ENCODE measurements at places on chromosomes 6 and 20.

- no peak for DNase-seq
These were observed 18.5 kb downstream of the PLCB1 start for GRCh38 chr20:8150591-8150990.

- DNase-seq = no peak
These were observed 7.9 kb downstream of the SDC4 start for GRCh38 chr20:45340236-45340847.

- peak; percentile 84 for DNase-seq
These were observed 111.3 kb upstream of the FOXQ1 start for GRCh38 chr6:1200409-1201101.

DNA sequence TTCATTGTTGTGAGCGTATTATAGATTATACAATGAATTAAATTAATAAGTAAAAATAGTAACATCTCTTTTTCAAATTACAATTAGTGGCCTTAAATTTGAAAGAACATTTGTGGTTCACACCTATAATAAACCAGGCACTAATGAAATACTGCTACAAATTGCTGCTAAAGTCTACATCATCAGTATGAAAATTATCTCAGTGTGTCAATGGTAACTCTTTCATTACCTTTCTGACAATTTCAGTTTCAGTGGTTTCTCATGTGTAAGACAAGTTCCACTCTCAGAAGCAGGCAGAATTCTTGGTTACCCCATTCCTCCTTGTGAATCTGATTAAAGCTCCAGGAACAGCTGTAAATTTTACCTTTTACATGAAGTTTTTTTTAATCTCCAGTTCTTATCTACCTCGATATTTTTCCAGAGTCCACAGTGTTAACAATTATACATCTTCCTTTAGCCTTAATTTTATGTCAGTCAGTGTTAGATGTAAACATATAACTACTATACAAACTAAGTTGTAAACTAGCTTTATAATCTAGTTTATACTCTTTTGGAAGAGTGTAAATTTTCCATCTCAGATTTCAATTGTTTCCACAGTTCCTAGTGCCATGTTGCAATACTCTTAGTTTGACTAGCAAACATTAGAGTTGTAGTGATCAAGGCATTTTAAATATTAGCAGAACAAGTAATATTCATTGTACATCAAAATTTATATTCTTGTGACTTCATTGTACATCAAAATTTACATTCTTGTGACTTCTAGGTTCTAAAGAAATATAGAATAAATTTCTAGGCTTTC lies 1038.4 kb downstream of the EPHA7 start:
- DNase-seq = no peak

DNA sequence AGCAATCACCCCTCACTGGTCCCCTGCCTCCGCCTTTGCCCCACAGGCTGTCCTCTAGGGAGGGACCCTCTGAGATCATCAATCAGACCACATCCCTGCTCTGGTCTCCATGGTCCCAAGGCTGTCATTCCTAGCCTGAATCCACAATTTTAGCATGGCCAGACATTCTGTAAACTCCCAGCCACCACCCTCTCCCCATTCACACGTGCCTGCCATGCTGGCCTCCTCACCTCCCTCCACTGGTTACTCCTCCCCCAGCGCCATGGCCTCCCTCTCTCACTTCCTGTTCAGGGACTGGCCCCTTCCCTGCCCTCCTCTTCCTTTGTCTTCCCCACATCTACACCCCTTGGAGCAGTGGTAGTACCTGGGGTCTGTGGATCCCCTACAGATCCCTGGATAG lies 150.7 kb upstream of the MLN start:
- DNase-seq = no peak

DNA sequence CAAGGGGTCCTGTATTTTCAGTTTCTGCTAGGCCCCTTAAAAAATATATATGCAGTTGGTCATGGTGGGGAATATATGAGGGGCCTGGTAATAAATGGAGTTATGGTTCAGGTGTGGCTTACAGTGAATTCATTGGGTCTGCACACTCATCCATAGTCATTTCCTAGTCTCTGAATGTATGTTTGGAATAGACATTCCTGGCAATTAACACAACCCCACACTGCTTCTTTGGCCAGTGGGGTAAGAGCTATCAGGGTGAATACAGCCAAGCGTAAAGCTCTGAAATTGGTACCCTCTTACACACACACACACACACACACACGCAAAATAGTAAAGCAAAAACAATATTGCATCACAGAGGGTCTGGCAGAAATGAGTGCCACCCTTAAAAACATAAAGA lies 56.5 kb downstream of the QRSL1 start:
- DNase-seq = peak; percentile 14

DNA sequence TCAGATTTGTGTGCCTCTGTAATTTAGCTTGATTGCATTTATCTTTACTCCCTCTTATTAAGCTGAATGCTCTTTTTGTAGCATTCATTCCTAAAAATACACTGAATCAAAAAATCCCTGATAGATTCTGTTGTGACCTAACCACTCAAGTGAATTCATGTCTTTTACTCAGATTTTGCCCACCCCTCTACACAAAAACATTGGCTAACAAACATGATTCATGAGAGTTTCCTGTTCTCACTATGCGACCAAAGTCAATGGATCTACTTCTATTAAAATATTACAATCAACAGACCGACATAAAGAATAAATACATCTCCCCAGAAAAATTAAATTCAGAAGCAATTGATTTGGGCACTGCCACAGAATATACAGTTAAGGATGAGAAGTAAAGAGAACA lies 99.5 kb upstream of the THEMIS start:
- DNase-seq = no peak
